Astrocyte (in vitro differentiated cells and primary cell): ENCODE measurements at places on chromosomes 5 and 9. TPM values are rescaled to one million over a fixed set of nuclear protein-coding genes. Genes with fewer than 3 reads are reported as not detected.

GRCh38 chr9:26324786-26325443 is 567.7 kb downstream of the CAAP1 start:
- DNase-seq = no peak

GRCh38 chr9:19269582-19269981 is 39.1 kb downstream of the DENND4C start:
- no peak for DNase-seq

Gene MED22
- 25.2 and 28.8 TPM in 2 replicates for total RNA-seq

Gene NR3C1
- total RNA-seq = 35.4 and 36.1 TPM in 2 replicates

Gene SLC34A3
- 0.09 TPM in 1 of 2 replicates, not detected in the other for total RNA-seq

Gene MPDZ
- 27.2 and 31.0 TPM in 2 replicates for total RNA-seq

- DNase-seq = no peak
These were observed 54.2 kb downstream of the KIAA1958 start for GRCh38 chr9:112540800-112541199.

- peak; percentile 88 for DNase-seq
These were observed 7.7 kb upstream of the GCNT1 start for GRCh38 chr9:76451234-76451633.

- peak; percentile 41 for DNase-seq
These were observed 227.3 kb downstream of the KDM4C start for GRCh38 chr9:6984941-6985578.
